ENCODE measurements at places on chromosomes 13 and 19.

DNA sequence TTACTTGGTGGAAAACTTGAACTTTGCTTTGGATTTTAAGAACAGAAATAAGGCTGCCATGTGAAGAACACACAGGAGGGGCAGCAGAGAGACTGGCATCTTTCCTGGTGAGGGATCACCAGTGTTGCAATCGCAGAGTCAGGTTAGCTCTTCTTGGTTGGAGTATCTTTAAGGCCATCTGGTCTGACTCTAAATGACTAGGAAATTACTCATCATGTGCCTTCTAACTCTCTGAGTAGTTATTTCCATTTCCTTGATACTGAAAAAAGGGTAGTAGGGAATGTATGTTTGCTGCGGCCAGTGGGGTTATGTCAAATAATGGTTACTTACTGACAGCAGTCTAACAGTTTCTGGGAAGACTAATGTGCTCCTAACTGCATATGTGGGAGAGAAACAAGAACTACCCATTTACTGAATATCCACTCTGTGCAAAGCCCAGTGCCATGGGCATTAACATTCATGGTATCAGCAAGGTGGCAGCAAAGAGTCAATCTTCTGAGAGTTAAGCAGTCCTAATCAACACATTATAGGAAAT lies 122.1 kb downstream of the COG6 start:
- DNase-seq: peak; percentile 50

GRCh38 chr19:47063874-47064273 lies 15.4 kb upstream of the TMEM160 start:
- no peak for DNase-seq

DNA sequence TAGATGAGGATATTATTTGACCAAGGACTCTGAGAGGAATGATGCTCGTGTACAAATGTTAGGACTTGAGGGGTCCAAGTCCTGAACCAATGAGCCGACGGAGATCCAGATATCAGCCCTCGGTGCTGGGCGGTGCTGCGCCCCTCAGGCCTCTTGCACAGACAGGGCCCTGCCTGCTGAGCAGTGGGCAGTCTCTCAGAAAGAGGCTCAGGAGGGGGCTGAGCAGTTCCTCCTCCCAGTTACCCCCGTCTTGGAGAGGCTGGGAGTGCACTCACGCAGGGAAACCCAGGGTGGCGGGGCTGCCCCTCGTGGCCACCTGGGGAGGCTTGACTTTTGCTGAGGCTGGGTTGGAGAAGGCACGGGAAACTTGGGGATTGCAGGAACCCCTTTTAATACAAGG lies 18.4 kb downstream of the TEX29 start:
- DNase-seq: no peak

- DNase-seq: no peak
These were observed 1347.3 kb downstream of the PCDH9 start for GRCh38 chr13:65882810-65883209.

GRCh38 chr19:35354898-35355297 lies 3.4 kb upstream of the FFAR3 start:
- DNase-seq: no peak

DNA sequence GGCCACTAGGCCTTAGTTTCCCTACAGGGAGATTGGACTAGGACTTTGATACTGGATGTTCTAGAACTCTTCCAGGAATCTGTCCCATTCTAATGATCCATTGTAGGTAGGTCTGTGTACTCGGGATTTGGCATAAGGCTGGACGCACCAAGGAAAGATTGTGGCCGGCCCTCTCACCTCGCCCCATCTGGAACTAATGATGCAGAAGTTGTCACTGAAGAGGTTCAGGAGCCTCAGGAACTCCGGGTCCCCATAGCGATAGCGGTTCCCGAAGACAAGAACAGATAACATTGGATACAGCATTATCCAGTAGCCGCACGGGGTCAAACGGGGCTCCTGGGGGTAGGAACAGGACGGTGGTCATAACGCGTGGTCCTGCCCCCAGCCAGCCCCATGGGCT lies 11.2 kb downstream of the EGLN2 start:
- DNase-seq: no peak

- DNase-seq: no peak
These were observed 94.2 kb downstream of the FRY start for GRCh38 chr13:32125751-32126150.

- DNase-seq: peak; percentile 87
These were observed 5.3 kb upstream of the CEACAM21 start for GRCh38 chr19:41570639-41571112.

- no peak for DNase-seq
These were observed 6.8 kb upstream of the FRY start for GRCh38 chr13:32024750-32025149.

- no peak for DNase-seq
These were observed 6.1 kb downstream of the RDH13 start for GRCh38 chr19:55056827-55057226.

DNA sequence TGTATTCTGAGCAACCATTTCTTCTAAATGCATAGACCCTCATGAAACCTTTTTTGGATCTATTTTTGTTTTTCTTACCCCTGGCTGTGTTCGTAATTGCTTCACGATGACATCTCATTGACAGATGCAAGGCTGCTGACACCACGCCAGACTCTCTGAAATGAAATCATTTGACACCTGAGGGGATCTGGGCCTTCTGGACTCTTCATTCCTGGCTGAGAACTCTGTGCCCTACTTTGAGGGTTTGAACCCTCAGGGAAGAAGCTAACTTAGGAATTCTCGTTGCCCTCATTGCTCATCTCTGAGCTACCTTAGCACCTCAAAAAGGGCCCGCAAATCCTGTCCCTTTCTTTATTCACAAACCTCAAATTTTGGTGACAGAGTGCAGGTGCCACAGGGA lies 40.5 kb upstream of the NBEA start:
- DNase-seq: no peak

DNA sequence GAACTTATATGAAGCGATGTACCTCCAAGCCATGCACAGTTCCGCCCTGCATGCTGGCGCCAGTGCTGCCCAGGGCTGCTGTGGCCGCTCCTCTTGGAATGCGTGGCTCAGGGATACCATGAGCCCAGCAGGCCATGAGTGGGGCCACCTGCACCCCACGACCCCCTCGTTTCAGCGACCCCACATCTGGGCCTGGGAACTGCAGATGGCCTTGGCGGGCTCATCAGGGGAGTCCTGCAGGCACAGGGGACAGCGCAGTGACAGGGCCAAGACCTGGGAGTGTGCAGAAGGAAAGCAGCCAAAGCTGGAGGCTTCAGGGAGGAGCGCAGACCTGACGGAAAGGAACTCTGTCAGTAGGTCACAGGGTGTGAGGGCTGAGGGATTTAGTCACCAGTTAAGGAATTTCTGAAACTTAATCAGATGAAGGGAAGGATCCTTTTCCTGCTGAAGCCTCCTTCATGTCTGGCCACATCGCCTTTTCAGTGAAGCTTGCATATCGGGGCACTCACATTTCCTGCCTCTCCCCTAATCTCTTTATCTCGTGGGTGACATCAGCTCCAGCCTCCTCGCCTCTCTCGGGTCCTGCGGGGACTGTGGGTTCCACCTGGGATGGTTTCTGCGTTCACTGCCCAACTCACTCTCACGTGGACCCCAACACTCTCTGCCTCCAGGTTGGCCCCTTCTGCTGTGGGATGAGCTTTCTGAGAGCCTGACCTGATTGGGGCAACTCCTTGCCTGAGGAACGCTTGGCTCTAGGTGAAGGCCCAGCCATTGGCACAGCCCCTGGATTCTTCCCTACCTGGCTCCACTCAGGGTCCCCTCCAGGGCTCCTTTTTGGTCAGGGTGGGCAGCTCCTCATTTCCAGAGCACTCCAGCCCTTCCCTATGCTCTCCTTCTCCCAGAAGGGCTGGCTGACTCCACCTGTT lies 123.5 kb downstream of the CRYL1 start:
- no peak for DNase-seq

GRCh38 chr19:17243830-17244617 lies 1.7 kb downstream of the NR2F6 start:
- no peak for DNase-seq

Measured in stimulated activated naive CD8-positive, alpha-beta T cell treated with anti-CD3 and anti-CD28 coated beads, Interleukin-15, Interleukin-2, amounts not matched to agents 100 U/mL and 50 U/mL, for 24 hours (primary cell).